Glutamatergic neuron (in vitro differentiated cells): ENCODE measurements at places on chromosomes 13 and 19.

DNA sequence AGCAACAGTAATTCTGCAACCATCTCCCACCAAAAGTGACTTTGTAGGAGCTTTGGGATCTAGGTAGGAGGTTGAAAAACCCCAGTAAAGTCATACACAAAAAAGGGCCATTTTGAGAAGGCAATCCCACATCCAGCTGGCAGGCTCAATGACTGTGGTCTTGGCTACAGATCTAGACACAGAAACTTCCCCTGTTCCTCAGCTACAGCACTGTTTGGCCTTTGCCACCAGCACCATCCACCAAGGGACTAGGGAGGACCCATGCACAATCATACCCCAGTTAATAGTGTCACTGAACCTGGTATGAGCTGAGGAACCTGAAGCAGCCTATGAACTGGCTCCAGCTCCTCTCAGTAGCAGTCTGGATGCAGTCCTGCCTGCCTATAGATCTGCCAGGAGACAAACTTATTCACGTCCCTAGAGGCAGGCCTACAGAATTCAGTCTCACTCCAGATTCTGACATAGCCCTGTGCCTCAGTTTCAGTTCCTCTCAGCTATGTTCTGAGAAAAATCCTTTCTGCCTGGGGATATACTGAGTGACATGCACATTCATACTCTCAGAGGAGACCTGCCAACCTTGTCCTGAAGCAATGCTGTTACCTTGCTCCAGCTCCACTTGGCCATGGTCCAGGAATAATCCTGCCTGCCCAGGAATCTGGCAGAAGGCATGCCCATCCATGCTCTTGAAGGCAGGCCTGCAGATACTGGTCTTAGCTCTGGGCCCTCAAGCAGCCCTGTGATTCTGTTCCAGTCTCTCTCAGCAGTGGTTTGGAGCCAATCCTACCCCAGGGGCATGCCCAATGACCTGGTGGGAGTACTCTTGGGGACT is 2048.3 kb upstream of the PCDH20 start:
- H3K27me3 ChIP-seq = peaks cover 3% of the 10 kb centered on the region
- H3K27ac ChIP-seq = no peak overlapping the region
- H3K4me3 ChIP-seq = no peak overlapping the region
- H3K4me1 ChIP-seq = no peaks in the 10 kb centered on the region

DNA sequence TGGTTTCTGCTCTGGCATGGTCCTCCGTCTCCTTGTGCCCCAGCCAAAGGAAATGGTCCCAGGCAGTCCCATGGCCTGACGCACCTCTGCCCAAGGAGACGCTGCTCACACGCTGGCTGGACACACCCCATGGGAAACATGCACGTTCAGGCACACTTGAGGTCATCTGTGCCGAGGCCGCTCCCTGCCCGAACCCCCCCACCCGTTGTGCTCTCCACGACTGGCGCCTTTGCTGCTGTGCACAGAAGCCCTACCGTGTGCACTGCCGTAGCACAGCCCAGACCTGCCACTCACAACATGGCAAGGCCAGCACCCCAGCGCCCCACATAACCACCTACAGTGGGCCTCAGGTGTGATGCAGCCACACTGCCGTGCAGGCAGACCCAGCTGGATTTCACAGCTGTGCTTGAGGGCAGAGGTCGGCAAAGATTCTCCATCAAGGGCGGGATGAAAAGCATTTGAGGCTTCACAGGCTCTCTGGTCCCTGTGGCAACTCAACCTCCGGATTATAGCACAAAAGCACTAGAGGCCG is 65.7 kb downstream of the SPACA7 start:
- H3K27ac ChIP-seq = no peak overlapping the region
- H3K4me1 ChIP-seq = peaks cover 12% of the 10 kb centered on the region
- H3K36me3 ChIP-seq = peaks cover 17% of the 10 kb centered on the region
- peaks cover 4% of the 10 kb centered on the region for H3K27me3 ChIP-seq
- DNase-seq = no peak
- no peak overlapping the region for H3K4me3 ChIP-seq

DNA sequence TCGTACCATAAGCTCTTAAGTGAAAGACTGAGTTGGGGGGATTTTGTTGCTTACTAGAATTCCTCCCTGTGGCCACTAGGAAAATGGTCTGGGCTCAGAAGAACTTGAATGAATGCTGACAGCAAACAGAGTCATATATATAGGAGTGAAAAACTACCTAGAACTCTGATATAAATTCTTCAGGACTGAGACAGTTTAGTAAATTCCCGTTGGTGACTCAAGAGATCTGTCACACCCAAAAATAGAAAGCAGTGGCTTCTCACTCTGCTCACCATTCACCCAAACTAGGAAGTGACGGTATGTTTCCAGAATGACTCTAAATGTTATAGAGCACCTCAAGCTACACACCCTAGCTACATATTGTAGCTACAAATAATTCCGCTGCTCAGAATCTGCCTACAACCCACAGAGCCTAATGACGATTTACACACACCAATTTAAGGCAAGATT is 116.2 kb downstream of the TBC1D4 start:
- no peaks in the 10 kb centered on the region for H3K27me3 ChIP-seq
- no peak overlapping the region for H3K4me3 ChIP-seq
- H3K4me1 ChIP-seq = no peaks in the 10 kb centered on the region
- H3K27ac ChIP-seq = no peak overlapping the region

- H3K4me1 ChIP-seq = peaks cover 4% of the 10 kb centered on the region
- no peaks in the 10 kb centered on the region for H3K36me3 ChIP-seq
- H3K4me3 ChIP-seq = peak overlapping the region; percentile 81
- DNase-seq = no peak
- H3K27me3 ChIP-seq = peaks cover 5% of the 10 kb centered on the region
Measured at GRCh38 chr19:29813642-29814041, 1.9 kb downstream of the CCNE1 start.

- no peak overlapping the region for H3K4me3 ChIP-seq
- DNase-seq = no peak
- H3K27ac ChIP-seq = no peak overlapping the region
Measured at GRCh38 chr19:6812612-6813011, 40.1 kb downstream of the VAV1 start.

DNA sequence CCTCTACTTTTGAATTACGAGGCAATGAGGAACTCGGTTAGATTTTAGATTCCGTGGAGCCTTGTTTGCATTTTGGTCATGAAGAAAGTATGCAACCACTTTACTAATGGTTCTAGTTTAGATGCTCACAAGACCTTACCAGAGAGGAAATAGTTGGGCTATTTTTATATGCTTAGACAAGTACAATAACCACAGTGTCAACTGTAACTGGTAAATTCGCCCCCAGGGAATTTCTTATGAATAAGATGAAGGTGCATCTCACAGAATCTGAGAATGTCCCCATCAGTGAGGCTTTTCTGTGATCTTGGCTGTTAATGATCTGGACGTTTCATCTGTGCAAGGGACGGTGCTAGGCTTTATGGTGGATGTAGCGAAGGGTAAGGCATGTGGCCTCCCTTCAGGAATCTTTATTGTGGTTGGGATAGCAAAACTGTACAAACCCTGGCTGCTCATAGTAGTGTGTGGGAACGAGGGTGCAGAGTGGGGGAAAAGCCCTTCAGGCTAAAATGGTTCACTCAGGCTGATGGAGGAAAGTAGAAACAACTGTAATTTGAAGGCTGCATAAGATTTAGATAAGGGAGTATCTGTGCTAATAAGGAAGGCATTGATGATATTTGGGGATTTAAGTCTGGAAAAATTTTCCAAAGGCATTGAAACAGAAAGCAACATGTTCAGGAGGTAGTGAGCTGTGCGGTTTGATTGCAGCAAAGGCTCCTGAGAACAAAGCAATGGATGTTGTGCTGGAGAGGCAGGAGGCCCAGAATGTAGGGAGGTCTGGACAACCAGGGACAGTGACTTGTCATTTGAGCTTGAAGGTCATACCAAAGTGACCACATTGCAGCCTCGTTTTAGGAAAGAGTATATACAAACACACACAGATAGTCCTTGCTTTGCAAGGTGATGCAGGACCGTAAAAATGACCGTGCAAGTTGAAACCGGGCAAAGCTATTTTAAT is 28.4 kb downstream of the UBAC2 start:
- no peak for DNase-seq
- no peak overlapping the region for H3K27ac ChIP-seq
- H3K36me3 ChIP-seq = no peaks in the 10 kb centered on the region
- peaks cover 5% of the 10 kb centered on the region for H3K4me1 ChIP-seq
- no peaks in the 10 kb centered on the region for H3K27me3 ChIP-seq
- no peak overlapping the region for H3K4me3 ChIP-seq

DNA sequence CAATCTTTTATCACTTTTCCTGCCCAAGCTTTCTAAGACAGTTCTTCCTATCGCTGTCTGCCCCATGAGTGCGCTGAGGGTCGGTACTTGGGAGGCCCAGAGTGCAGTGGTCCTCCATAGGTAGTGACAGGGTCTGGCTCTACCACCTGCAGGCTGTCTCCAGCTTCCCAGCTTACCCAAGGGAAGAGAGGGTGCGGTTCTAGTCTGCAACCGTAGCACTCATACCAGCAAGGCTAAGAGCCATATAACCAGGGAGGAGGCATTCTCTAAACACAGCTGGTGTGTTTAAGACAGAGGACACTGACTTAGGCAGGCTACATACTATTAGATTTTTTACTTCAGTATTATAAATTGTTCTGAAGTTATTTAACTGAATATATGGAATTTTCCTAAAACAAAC is 8.2 kb downstream of the PROZ start:
- H3K4me1 ChIP-seq = peaks cover 8% of the 10 kb centered on the region
- peaks cover 12% of the 10 kb centered on the region for H3K27me3 ChIP-seq
- no peak overlapping the region for H3K27ac ChIP-seq
- no peaks in the 10 kb centered on the region for H3K36me3 ChIP-seq
